ENCODE measurements at places on chromosomes 3 and 15. TPM values are rescaled to one million over a fixed set of nuclear protein-coding genes. Genes with fewer than 3 reads are reported as not detected.

ARGFX gene
- not detected for total RNA-seq

POLQ gene
- total RNA-seq = 8.9 TPM

GASK1A gene
- total RNA-seq = not detected

TMEM212 gene
- total RNA-seq = not detected

IL17RE gene
- 1.4 TPM for total RNA-seq

BCL6 gene
- total RNA-seq = 103 TPM

TXNRD3 gene
- 3.2 TPM for total RNA-seq

CDHR4 gene
- 0.25 TPM for total RNA-seq

SLC28A1 gene
- 0.30 TPM for total RNA-seq

GPR87 gene
- 0.97 TPM for total RNA-seq

Measured in activated naive CD4-positive, alpha-beta T cell treated with anti-CD3 and anti-CD28 coated beads, Interleukin-2, amount 50 U/mL, for 72 hours (primary cell).